ENCODE measurements at places on chromosomes 5 and 9.

- no peak for DNase-seq
Observed at GRCh38 chr5:125134216-125135081, 388.0 kb upstream of the ZNF608 start.

GRCh38 chr5:34510002-34510401, 146.1 kb upstream of the RAI14 start:
- no peak for DNase-seq

- no peak for DNase-seq
Observed at GRCh38 chr5:76413746-76414145, 10.7 kb downstream of the IQGAP2 start.

DNA sequence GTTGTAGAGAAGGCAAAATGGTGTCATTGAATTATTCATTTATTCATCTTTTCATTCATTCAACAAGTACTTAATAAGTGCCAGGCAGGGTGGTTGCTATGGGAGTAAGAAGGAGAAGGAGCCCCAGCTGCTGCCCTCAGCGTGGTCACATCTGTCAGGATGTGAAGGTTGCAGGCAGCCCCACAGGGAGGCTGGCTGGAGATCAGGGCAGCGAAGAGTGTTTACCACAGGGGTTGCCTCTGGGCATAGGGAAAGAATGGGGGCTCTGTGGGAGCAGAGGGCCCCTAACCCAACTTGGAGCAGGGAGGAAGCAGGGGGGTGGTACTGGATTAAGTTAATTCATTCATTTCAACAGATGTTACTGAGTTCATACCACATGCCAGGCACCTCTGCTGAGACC, 6.0 kb downstream of the PCDH12 start:
- no peak for DNase-seq

DNA sequence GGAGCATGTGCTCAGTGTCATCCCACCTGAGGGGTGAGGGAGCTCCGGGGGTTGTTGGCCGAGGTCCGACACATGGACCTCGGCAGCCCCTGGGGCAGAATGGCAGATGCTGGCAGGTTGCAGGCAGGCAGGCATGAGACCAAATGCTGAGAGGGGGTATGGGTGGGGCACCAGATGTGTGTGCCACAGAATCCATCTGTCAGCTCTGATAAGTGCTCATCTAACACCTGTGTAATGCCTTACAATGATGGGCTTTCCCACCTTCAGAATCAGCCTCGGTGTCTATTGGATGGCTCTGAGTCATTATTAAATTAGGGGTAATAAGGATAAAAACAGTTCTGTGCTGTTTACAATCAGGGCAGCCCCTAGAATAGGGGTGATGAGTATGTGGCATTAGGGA, 73.1 kb upstream of the SAP30L start:
- no peak for DNase-seq

DNA sequence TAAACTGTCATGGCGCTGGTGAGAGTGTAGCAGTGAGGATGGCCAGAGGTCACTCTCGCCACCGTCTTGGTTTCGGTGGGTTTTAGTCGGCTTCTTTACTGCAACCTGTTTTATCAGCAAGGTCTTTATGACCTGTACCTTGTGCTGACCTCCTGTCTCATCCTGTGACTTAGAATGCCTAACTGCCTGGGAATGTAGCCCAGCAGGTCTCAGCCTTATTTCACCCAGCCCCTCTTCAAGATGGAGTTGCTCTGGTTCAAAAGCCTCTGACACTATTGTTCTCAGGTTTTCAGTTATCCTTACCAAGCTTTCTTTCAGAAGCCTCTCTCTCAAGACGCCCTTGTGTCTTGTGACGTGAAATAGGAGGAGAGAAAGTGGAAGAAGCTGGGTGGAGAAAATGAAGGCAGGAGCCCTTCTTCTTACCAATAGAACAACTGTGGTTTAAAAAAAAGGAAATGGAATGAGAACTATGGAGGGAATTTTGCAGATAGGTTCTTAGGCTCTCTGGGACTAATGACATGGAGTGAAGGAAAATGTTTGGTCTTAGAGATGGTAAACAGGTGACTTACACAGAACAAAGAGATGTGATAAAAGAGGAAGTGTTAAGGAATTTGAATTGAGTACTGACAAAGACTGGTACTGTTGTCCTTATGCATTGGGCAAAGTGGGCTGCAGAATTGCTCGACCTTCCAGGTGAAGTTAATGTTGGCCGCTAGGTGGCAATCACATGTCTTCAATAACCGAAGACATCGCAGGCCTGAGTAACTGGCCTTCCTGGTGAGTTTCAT, 133.3 kb upstream of the RAI14 start:
- peak; percentile 83 for DNase-seq

GRCh38 chr5:143355710-143356109, 47.8 kb downstream of the NR3C1 start:
- peak; percentile 81 for DNase-seq

- DNase-seq = no peak
Observed at GRCh38 chr5:88948746-88949600, 66.0 kb upstream of the MEF2C start.

Measured in sciatic nerve (tissue), 2 donors.